H54 (cell line): ENCODE measurements at places on chromosomes 3 and 15.

DNA sequence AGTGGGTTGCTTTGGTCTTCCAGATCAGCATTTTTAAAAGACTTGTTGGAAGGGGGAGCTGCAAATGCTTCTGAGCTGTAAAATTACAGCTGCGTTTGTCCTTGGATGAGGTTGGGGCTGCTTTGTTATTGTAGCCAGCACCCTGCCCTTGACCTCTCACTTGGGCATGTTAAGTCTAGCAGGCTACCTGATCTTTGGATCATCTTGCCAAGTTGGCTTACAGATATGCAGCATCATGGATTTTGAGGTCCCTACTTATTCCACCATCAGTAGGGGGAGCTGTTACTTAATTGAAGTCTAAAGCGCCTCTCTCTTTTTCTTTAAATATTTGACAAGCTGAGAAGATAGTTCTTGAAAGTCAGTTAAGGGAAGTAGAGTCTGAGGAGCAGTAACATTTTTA, 793.0 kb downstream of the MCTP2 start:
- no peak for DNase-seq

DNA sequence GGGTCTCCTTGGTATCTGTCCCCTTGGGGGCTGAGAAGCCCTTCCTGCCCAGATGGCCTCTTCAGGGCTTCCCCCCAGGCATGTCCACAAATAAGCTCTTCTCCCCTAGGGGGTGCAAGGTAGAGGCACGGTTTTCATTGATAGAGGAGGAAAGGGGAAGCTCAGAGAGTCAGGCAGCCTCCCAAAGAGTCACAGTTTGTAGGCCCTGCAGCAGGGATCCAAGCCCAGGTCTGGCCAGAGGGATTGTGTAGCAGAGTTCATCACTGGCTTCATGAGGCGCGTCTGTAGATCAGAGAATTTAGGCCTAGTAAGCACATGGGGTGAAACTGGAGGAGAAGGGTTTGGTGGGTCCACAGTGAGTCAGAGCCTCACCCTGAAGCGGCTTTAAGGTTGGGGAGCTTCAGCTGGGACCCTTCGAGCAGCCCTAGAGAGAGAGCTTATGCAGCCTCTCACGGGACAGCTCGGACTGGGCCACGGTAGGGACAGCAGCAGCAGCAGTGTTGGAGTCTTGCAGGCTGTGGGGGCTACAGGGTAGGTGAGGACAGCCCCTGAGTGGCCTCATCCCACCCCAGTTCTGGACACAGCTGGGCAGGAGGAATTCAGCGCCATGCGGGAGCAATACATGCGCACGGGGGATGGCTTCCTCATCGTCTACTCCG, 37.5 kb upstream of the ESYT3 start:
- no peak for DNase-seq

- no peak for DNase-seq
Measured at GRCh38 chr15:98649472-98650416, 1.4 kb downstream of the IGF1R start.

DNA sequence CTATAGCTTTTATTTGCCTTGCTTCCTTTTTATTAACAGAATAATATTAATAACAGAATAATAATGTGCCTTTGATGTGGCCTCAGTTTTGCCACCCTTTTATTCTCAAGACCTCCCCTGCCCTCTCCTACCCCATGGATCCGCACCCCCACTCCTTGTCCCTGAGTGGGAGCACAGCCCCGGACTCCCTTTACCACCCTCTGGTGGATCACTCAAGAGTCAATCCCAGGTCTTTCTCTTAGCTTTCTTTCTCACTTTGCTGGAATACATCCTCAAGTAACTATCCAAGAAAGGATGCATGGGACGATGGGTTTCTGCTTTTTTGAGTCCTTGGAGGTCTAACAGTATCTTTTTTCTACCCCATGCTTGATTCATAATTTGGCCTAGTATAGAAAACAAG, 63.4 kb downstream of the KLF13 start:
- no peak for DNase-seq

- peak; percentile 36 for DNase-seq
Measured at GRCh38 chr3:169812332-169813235, at the start of the genes LRRC34 and LRRIQ4. Gene LRRC34 (minus strand): TSS chr3:169812904. CDS start chr3:169812548, 356 bp downstream. Gene LRRIQ4 (plus strand): TSS chr3:169812870. CDS start chr3:169821922, 9,052 bp downstream.
